ENCODE measurements at places on chromosomes 5 and 9.
A peak's percentile ranks its signal among the peaks of the same experiment; 100 is the strongest.

DNA sequence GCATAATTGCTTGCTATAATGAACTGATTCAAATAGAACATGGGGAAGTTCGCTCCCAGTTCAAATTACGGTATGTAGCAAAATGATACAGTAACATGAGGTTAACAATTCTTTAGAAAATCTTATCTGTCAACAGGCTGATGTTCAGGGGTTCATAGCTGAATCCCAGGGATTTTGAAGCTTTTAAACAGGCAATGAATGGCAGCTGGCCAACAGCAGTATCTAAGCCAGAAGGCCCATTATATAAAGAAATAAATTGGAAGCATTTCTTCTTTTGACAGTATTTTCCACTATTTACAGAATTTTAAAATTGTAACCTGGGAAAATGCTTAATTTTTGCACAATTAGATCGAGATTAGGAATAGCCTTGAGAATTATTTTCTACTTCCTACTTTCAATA is 126.8 kb downstream of the PDE8B start:
- DNase-seq, result peak; percentile 46

DNA sequence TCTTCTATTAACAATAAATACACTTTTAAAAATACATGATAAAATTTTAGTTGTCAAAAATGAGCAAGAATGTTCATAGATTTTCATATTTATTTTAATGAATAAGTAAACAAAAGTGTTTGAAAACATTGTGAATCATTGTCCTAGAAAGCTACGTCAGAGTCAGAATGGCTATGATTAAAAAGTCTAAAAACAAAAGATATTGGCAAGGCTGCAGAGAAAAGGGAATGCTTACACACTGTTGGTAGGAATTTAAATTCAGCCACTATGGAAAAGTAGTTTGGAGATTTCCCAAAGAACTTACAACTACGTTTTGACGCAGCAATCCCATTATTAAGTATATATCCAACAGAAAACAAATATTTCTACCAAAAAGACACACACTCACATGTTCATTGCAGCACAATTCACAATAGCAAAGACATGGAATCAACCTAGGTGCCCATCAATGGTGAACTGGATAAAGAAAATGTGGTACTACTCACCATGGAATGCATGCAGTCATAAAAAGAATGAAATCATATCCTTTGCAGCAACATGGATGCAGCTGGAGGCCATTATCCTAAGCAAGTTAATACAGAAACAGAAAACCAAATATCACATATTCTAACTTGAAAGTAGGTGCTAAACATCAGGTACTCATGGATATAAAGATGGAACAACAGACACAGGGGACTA is 49.2 kb upstream of the FBXL17 start:
- DNase-seq, result no peak

GRCh38 chr5:150023136-150023535 is 22.6 kb downstream of the HMGXB3 start:
- no peak for DNase-seq

DNA sequence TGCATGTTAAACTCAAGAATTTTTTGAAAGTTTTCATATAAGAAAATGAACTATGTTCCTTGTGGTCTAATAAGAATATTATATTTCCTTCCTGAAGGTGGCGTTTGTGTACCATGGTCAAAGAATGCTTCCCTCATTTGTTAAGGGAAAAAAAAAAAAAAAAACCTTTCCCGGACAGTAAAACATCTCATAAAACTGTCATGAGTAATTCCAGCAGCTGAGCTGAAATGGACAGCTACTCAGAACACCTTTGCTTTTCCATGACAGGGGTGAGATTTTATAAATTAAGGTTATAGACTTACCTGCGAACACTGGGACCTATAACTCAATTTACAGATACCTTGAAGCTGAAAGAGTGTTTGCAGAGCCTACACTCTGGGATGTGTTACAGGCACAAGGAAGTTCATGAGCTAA is 113.2 kb upstream of the RANBP3L start:
- DNase-seq, result no peak

DNA sequence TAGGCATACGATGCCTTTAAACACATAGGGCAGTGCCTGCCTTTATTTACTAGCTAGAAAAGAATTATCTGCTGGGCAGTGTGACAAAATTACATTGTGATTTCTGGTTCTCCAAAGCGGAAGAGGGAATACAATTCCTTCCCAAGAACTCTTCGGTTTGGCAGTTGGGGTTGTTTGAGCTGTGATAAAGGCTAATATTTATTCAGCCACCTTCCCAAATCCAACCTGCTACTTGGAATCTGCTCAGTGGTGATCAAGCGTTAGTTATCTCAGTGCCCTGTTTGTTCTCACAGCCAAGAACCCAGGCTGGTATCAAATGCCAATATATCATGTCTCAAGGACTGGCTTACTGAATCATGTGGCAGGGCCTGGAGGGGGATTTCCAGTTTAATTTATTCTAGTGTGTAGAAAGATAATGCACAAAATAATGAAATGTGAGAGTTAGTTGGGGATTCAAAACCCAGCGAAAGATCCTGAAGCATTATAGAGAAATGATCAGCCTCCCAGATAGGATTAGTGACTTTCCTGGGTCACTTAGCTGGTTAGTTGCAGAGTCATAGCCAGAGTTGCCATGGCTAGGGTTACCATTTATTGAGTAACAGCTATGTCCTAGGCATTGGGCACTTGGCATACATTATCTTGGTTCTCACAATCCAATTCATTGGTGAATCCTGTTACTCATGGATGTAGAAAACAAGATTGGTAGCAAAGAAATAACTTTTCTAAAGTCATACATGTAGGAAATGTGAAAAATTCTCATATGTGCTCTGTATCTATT is 457.0 kb upstream of the KLF4 start:
- DNase-seq, result no peak

GRCh38 chr9:126498331-126498730 is 115.4 kb upstream of the LMX1B start:
- no peak for DNase-seq

DNA sequence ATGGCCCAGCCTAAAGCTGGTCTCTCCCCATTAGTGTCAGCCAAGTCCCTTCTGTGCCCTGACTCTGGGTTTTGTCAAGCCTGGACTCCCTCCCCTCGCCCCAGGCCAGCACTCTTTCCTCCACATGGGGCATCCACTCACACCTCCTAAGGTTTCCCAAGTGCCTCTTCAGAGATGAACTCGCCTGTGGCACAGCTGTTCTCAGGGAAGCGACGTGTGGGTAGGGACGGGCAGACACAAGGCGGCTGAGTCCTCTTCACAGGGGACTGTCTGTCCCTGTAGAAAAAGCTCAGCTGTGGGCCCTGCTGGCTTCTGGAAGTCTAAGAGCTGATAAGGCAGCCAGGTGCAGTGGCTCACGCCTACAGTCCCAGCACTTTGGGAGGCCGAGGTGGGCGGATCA is 78.5 kb downstream of the CACNA1B start:
- DNase-seq, result no peak

GRCh38 chr5:28226407-28226806 is 1188.0 kb upstream of the CDH9 start:
- no peak for DNase-seq

GRCh38 chr9:6121707-6122106 is 93.9 kb upstream of the IL33 start:
- DNase-seq, result no peak

GRCh38 chr5:174610968-174611367 is 113.4 kb upstream of the MSX2 start:
- no peak for DNase-seq

GRCh38 chr9:137019891-137020683 is 8.0 kb downstream of the ABCA2 start:
- no peak for DNase-seq

DNA sequence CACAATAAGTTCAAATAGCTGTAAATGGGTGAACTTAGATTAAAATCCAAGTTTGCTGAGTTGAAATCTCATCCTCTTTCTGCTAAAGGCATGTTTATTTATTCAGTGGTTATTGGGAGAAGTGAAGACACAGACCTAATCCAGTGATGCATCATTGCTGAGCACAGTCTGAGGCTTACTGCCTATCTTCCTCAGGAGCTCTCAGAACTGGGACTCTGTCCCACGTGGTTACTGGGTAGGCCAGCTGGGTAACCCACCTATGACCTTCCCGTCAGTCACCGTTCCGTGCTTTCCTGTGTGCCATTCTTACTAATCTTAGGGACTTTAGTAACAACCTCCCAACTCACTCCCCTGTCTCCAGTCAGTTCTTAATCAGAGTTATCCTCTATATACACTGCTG is 226.8 kb upstream of the ATP10B start:
- DNase-seq, result no peak

DNA sequence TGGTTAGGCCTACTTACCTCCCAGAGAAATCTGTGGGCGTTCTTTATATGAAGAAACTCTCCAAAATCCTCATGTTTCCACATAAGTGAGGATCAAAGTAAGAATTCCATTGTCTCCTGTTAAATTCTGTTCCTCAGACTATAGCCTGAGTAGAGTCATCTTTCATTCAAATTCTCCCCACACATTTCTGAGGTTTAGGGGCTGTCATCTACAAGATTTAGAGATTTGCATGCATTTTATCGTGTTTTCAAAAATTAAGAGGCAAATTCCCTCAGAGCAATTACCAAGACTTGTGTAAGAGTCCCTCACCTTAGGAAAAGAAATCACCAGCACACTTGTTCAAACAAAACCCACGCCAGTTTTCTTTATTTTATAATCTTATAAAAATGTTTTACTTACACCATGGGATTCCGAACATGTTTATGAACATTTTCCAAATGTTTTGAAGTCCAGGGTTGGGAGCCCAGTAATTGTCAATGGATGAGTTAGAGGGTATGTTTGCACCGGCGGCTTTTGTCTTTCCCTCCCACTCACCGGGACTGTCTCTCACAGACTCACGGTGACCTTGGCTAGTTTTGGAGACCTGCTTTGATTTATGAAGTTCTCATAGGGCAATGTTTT is 367.6 kb downstream of the ENC1 start:
- no peak for DNase-seq

DNA sequence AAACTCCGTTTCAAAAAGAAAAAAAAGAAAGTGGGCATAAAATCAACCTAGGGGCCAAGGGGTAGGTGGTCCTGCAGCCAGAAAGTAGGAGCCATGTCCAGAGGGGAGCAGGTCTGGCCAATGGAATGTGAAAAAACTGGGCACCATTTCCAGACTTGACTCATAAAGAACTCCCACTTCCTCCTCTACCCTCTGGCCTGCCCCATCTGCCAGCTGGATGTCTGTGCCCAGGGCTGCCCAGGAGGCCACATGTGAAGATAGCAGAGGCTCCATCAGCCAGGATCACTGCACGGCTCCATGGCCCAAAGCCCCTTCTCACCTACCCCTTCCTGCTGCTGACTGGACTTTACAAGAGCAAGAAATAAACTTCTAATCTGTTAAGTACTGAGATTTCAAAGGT is 42.1 kb upstream of the EEIG1 start:
- DNase-seq, result no peak

DNA sequence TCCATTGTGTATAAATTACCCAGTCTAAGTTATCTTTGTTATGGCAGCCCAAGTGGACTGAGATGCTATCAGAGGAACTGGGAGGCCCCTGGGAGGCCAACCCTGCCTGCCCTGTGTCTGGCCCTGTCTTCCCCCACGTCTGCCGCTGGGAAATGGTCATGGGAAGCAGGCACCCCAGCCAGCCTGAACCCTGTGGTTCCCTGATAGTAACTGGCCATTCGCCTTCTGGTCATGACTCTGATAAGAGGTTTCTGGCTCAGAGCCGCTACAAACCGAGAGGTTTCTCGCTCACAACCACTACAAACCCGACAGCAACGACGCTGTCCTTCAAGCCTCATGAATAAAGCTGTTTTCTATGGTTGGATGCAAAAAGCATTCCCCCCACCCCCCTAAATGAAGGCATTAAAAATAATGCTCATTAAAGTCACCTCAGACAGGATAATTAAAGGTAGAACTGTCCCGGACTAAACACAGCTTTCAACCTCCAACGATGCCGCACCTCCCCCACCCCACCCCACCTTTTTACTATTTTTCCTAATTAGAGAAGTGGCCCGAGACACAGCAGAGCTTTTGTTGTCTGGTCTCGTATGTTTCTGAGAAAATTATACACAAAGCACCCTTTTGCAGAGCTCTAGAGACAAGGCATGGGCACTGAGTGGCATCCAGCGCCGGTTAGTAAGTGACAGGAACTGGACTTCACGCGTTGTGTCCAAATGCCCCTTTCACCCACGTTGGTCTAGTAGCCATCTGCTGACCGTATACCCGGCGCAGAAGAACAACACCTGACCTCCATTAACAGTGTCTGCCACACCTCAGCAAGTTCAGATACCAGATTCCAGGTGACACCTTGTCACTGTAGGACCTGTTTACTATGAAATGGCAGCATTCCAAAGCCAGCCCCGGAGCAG is 140.8 kb downstream of the COL23A1 start:
- DNase-seq, result no peak

GRCh38 chr5:33166522-33166921 is 274.2 kb upstream of the TARS1 start:
- no peak for DNase-seq

DNA sequence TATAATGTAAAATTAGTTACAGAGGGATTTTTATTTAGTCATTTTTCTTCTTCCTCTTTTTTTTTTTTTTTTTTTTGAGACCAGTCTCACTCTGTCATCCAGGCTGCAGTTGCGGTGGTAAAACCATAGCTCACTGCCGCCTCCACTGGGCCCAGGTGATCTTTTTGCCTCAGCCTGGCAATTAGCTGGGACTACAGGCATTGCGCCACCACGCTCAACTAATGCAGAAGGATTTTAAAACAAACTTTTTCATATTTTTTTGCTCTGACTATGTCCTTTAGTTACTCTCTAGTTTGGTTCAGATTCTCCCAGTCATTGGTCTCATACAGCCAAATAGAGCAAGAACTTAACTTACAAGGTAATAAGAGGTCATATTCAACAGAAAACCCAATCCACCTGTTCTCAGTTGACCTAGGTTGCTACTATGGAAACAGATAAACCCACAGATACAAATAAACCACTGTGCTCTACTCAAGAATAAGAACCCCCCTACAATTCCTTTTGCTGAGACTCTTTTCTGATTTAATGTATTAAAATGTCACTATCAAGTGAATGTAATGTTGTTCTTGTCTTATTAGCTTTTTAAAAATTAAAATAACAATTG is 50.1 kb upstream of the TTC39B start:
- no peak for DNase-seq

DNA sequence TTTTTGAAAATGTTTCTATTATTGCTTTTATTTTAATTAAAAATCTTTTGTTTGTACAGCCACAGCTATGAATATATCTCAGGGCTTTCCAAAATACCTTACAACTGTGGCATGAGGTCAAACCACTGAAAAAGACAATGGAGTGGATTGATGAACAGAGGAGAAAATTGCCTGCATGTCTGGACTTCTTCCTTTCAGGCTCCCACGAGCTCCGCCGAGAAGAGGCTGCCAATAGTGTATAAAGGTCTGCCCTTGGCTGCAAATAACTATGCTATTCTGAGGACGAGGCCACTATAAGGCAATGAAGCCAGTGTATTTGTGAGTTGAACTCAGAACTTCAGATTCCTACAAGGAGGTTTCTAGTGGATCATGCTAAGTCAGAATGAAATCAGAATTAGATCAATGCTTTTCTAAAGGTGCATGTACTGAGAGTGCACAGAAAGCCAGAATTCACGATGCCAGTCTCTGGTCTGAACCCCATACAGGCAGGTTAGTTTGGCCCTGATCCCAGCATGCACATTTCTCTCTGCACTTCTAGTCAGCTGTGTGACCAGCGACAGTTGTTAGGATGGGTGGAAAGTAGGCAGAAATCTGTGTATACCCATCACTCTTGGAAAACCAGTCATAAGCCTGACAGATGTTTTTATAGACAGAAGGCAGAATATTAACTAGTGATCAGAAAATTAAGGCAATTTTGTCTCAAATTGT is 42.7 kb upstream of the PLPP1 start:
- DNase-seq, result no peak

All from COR-L47 (cell line).